ENCODE measurements at places on chromosomes 11 and 22. TPM values are rescaled to one million over a fixed set of nuclear protein-coding genes. Genes with fewer than 3 reads are reported as not detected.

The ANO5 gene
- 1.6 TPM for total RNA-seq

The XKR3 gene
- not detected for total RNA-seq

The MFNG gene
- total RNA-seq, result 2.5 TPM

The ANAPC15 gene
- 75.3 TPM for total RNA-seq

The APOL1 gene
- total RNA-seq, result 13.9 TPM

The ISX gene
- total RNA-seq, result not detected

The GRIA4 gene
- not detected for total RNA-seq
